Adrenal gland (tissue), 19 donors: ENCODE measurements at places on chromosomes 6 and 20. TPM values are rescaled to one million over a fixed set of nuclear protein-coding genes. Genes with fewer than 3 reads are reported as not detected.

TNNC2 gene
- not detected for total RNA-seq

DZANK1 gene
- total RNA-seq = 2.7 TPM

HLA-DRB5 gene
- 29.2 TPM for total RNA-seq

GPLD1 gene
- 1.2 TPM for total RNA-seq

PI16 gene
- total RNA-seq = not detected

BICRAL gene
- 7.6 TPM for total RNA-seq

PERP gene
- 7.8 TPM for total RNA-seq

VPS52 gene
- 50.8 TPM for total RNA-seq

PTCRA gene
- not detected for total RNA-seq

MICB gene
- total RNA-seq = 3.3 TPM

COL19A1 gene
- total RNA-seq = not detected

HRH3 gene
- not detected for total RNA-seq

BHLHE23 gene
- total RNA-seq = not detected

MEI4 gene
- total RNA-seq = 0.67 TPM

PFDN6 gene
- total RNA-seq = 127 TPM

RALY gene
- 39.2 TPM for total RNA-seq

DPPA5 gene
- not detected for total RNA-seq

THBD gene
- 39.6 TPM for total RNA-seq

PROKR2 gene
- total RNA-seq = not detected

STMND1 gene
- not detected for total RNA-seq

MDN1 gene
- total RNA-seq = 31.6 TPM
